ENCODE measurements at places on chromosomes 6 and 20.
A peak's percentile ranks its signal among the peaks of the same experiment; 100 is the strongest.

- DNase-seq = no peak
Observed at GRCh38 chr6:141598487-141598886, 534.2 kb upstream of the GJE1 start.

DNA sequence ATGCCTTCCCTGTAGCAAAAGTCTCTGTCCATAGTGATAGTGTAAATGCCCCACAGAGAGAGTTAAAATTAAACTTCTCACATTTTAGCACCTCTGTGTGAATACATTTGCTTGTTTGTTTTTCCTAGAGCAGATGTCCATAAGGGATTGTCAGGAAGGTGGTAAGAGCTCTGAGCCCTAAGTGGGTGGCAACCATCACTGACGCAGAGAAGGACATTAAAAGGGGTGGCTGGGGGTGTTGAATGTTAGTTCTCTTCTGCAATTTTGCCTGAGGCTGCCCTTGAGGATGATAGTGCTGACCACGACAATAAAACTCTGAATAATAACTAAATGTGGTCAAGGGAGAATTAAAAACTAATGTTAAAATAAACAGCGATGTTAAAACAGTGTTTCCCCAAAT is 174.3 kb upstream of the ID4 start:
- no peak for DNase-seq

DNA sequence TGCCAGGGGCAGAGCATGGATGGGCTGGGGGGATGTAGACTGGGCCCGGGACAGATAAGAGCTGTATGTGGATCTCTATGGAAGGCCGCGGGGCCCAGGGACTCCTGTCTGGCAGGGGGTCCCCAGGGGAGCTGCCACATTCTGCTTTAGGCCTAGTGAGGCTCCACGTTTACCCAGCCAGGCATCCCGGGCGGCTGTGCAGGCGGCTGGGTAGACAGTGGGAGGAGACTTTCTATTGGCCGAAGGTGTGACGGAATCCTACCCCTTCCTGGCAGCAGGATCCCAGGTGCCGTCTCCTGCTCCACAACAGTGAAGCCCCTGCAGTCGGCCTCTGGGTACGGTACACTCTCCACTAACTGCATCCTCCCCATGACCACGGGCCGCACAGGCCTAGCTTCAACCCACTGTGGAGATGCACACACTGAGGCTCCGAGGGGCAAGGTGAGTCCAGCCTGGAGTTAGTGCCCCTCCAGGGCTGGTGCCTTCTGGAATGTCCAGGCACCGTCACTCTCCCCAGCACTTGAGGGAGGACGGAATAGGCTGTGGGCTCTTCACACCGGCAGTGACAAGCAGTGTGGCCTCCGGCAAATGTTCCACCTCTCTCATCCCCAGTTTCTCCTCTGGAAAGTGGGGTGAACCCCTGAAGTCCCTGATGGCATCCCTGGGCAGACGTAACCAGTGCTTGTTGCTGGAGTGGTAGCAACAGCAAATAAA is 36.8 kb upstream of the ZBP1 start:
- DNase-seq = peak; percentile 14

GRCh38 chr20:51628533-51629398 is 86.2 kb upstream of the NFATC2 start:
- DNase-seq = no peak

DNA sequence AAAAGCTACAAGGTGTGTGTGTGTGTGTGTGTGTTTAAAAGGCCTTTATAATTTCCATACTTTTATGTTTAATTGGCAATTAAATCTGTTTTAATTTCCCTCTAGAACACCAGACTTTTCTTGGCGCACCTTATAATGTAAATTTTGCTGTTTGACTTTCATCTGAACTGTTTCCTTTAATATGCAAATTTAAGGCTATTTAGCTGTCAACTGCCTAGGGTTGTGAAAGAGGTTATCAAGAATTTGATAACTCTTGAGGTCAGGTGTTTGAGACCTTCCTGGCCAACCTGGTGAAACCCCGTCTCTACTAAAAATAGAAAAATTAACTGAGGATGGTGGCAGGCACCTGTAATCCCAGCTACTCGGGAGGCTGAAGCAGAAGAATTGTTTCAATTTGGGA is 4.0 kb upstream of the LHFPL5 start:
- no peak for DNase-seq

- DNase-seq = no peak
Observed at GRCh38 chr6:44176762-44177509, 18.3 kb downstream of the CAPN11 start.

DNA sequence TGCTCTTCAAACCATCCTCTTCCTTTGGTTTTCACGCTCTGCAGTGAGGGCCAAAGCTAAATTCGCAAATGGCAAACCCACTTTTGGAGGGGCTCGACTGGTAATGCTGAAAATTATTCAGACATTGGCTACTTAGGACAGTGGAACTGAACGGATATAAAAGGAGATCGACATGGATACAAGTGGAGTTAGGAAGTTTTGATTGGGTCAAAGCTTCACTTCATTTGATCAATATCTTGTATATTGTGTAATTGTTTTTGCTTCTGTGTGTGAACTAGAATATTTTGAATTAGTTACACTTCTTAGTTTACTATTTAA is 1.2 kb downstream of the FAM8A1 start:
- no peak for DNase-seq

GRCh38 chr20:14879020-14879697 is 541.7 kb upstream of the FLRT3 start:
- DNase-seq = no peak

GRCh38 chr6:119110601-119111548 is 32.4 kb upstream of the FAM184A start:
- DNase-seq = no peak

DNA sequence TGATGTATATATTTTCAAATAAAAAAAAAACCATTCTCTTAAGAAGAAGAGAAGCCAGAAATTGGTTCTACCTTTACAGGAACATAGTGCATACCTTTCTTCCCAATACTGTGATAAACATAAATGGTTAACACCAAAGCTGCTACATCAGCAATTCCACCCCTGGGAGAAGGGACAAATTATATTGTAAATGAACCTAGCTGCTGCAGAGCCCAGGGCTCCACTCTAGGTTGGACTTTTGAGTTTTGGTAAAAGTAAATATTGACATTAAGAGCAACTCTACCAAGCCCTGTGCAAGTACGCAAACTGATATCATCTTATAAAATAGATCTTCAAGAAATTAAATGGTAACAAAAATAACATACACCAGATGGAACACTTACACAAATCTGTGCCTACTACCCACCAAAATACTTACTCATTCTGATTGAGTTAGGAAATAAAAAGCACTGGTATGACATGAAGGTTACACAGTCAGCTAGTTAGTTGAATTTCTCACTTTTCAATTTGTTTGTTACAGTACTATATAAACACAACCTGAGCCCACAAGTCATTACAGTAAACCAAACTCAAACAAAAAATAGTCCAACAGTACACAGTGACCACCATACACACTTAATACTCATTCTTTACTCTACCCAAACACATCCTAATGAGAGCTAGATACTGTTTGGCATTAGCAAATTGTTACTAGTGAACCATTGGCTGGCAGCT is 223.3 kb upstream of the HEY2 start:
- no peak for DNase-seq

DNA sequence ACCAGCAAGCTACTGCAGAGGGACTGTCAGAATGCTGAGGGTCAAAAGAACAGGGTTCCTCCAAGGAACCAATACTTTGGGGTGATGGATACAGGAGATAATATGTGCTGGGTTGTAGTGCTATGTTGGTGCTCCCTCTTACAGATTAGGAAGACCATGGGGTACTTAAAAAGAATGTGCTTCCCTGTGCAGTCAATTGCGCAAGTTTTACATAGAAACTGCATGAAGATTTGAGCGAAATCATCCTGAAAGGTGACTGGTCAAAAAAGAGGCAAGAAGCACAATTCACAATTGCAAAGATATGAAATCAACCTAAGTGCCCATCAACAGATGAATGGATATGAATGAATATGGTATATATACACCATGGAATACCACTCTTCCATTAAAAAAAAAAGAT is 33.9 kb downstream of the GABRR1 start:
- DNase-seq = no peak

- DNase-seq = no peak
Observed at GRCh38 chr6:12150812-12151432, 138.8 kb downstream of the HIVEP1 start.

DNA sequence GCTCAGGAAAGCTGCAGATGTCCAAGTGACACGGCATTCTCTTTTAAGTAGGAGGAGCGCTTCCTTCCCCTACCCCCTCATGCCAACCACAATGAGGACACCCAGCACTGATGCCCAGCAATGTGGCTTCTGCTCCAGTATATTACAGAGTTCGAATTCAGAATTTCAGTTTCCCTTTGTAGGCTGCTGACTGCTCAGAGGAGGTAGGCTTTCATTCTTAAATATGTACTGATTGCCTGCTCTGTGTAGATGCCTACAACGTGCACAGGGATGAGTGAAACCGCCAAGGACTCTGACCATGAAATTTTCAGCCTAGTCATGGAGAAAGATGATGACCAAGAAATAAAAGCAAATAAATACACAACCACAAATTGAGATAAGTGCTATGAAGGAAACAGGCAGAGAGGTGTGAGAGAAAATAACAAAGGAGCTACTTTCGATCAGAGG is 50.9 kb upstream of the TNFAIP3 start:
- DNase-seq = no peak

DNA sequence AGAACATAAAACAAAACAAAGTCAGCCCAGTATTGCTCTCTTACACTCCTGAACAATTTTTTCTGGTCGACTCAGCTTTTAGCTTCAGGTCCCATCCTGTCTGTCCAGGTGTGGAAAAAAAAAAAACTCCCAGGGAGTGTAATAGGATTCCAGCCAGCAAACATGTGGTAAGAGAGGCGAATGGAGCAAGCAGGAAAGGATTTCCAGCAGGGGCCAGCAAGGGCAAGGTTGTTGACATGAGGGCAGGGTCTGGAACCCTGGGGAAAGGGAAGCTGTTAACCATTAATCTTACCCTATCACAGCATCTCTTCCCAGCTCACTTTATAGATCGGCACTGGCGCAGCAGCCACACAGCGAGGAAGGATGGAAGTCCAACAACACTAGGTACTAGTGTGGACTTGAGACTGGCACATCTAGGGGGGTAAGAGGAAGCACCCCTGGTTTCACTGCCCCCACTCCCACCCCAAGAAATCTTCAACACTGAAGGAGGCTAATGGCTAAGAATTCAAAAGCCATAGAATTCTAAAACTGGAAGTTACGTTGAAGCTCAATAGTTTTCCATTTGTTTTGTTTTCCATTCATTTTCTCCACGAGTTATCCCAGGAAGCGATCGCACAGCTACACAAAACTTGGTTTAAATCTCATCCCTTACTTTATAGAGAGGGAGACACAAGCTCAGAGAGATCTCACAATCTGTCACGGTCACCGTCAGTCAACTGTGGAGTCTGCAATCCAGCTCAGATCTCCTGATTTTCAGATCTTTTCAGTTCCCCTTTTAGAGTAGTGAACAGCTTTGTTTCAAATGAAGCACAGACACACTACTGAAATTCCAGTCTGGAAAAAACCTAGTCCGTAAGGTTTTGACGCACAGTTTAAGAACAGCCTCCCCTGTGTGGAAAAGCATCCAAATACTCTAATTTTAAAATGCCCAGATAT is 53.3 kb downstream of the SLC22A23 start:
- DNase-seq = peak; percentile 70

GRCh38 chr20:43563429-43563828 is 4.6 kb downstream of the SGK2 start:
- no peak for DNase-seq

- DNase-seq = no peak
Observed at GRCh38 chr20:15061955-15062354, 724.5 kb upstream of the FLRT3 start.

DNA sequence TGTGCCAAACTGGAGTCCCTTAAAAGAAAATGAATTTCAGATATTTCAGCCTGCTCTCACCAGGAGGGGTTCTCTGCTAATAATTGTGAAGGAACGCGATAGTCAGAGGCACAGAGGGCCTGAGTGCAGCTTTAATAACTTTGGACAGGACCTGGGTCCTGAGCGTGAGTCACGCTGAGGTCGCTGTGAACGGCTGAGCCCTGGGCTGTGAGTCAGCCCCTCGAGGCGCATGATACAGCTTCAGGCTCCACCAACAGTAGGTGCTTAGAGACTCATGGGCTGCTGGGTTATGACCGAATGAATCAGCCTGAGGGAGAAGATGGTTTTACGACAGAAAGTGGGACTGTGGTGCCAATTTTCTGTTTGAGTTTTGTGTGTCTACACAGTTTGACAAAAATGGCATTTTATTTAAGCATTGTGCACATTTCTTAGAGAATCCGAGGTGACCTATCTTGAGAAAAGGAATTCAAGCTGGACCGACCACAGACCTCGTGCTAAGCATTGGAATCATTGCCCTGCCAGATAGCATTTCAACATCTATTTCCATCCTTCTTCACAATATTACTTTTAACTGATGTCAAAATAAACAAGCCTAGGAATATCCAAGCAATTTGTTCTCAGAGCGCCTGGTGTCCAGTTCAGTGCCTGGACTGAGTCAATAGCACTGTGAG is 183.0 kb downstream of the THBS2 start:
- peak; percentile 80 for DNase-seq

DNA sequence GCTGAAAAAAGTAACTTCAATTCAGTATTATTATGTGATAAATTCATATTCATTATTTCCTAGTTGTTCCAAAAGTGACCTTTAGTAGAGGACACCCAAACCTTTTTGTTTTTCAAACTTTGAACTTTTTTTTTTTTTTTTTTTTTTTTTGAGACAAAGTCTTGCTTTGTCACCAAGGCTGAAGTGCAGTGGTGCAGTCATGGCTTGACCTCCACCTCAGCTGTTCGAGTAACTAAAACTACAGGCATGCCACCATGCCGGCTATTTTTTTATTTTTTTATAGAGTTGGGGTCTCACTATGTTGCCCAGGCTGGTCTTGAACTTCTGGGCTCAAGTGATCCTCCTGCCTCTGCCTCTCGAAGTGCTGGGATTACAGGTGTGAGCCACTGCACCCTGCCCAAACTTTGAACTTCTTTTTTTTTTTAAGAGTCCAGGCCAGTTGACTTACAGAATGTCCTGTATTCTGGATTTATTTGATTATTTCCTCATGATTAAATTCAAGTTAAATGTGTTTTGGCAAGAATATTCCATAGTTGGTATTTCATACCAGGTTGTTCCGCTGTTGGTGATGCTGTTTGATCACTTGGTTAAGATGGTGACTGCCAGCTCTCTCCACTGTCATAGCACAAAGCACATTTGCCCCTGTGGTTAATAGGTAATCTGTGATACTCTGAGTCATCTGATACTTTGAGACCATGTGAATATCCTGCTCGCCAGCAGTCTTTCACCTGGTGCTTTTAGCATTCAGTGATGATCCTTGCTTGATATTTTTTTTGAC is 48.0 kb downstream of the VAPB start:
- no peak for DNase-seq

DNA sequence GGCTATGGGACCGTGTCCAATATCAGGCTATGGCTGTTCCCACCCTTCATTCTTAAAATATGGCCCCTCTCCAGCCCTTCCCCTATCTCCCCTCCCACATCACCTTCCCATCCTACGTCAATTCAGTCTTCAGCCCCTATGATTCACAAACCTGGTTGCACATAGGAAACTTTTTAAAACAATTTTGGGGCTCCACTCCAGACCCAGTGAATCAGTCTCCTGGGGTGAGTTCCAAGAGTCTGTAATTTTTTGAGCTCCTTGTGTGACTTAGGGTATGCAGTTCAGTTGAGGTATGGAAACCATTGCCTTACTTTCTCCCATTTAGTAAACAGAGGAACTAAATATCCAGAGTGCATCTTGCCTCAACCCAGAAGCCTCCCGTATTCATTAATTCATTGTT is 5.5 kb downstream of the HNF4A start:
- no peak for DNase-seq

Data from lower leg skin (tissue), 4 donors.